ENCODE measurements at places on chromosomes 4 and X.

GRCh38 chr4:148055844-148056243, 324.0 kb downstream of the ARHGAP10 start:
- no peak for DNase-seq

DNA sequence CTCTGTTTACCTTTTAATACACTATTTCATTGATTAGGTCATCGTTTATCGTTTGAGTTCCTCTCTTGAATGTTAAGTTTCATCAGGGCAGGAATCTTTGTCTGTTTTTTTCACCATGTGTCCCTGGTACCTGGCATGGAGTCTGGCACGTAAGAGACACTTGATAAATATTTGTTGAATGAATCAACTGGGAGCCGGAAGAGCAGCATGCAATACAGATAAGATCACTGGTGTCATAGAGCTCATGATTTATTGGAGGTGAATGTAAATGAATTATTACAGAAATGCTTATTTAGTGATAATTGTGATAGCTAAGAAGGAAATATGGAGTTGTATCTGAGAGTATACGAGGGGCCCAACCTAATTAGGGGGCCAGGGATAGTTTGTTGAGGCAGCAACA, 62.8 kb downstream of the UCHL1 start:
- DNase-seq: no peak

- no peak for DNase-seq
Measured at GRCh38 chr4:128424527-128425497, 137.2 kb upstream of the PGRMC2 start.

GRCh38 chr4:106687026-106687425, 318.4 kb upstream of the GIMD1 start:
- no peak for DNase-seq

DNA sequence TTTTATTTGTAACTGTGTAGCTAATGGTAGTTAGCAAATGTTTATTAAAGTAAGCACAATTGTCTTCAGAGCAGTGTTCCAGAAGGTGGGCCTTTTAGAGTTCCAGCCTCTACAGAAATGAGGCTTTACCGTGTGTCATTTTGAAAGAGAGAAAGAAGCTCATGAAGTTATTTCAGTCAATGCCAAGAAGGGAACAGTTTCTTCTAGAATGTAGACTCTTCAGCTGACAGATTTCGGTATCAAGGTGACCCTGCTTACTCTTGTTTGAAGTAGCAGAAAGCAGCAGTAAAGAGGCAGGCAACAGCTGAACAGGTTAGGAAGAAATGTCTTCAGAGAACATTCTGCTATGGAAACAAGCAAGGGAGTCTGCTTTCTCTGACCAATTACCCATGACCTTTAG, 93.6 kb downstream of the TASL start:
- DNase-seq: no peak

DNA sequence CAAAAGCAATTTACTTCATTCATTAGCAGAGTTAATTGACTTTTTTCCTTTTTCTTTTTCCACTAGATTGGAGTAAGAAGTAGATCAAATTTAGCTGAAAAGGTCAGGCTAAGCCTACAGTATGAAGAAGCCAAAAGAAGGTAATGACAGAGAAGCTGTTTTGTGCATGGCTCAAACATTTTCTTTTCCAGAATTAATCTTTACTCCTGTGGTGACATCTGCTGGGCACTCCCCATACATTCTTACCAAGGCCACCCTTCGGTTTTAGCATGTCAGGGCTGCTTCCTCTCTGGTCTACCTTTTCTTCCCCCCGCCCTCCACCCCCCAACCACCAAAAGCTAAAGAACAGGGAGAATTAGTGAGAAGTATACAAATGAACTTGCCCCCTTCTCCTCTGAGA, 70.2 kb downstream of the CLDN22 start:
- DNase-seq: peak; percentile 0

GRCh38 chr4:140211161-140211560, 57.2 kb upstream of the MAML3 start:
- DNase-seq: no peak

- no peak for DNase-seq
Measured at GRCh38 chr4:102008711-102009110, 218.2 kb downstream of the BANK1 start.

All from NCI-H2171 (cell line).